Naive thymus-derived CD4-positive, alpha-beta T cell (primary cell): ENCODE measurements at places on chromosomes 7 and 10. TPM values are rescaled to one million over a fixed set of nuclear protein-coding genes. Genes with fewer than 3 reads are reported as not detected.

DNA sequence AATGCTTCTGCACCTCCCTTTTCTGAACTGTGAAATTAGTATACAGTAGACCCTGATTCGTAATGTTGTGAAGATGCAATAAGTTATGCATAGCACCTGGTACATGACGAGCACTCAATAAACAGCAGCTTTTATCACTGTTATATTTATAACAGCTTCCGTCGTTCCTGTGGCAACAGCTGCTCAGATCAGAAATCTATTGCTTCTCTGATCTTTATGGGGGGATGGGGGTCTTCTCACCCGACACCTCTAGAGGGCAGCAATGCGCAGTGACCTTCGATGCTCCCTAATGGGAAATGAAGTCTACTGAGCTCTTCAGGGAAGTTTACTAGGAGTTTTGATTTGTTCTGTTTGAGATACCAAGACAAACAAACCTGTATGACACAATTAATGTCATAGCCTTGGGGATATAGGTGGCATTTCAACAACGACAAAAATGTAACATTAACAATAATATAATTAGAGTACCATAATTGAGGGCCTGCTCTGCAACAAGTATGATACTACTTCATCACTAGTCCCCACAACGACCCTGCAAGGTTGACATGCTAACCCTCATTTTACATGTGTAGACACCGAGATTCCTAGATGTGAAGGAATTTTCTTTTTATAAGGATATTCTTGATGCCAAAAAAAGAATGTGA lies 289.6 kb downstream of the SFMBT2 start:
- no peaks in the 10 kb centered on the region for H3K27me3 ChIP-seq
- H3K4me3 ChIP-seq: no peak overlapping the region
- H3K36me3 ChIP-seq: no peaks in the 10 kb centered on the region
- no peak overlapping the region for H3K27ac ChIP-seq
- DNase-seq: peak; percentile 73

The CDK1 gene
- total RNA-seq: 1.1 TPM

The NACAD gene
- 0.15 TPM for total RNA-seq

The CDK6 gene
- 147 and 156 TPM in 2 replicates for total RNA-seq

DNA sequence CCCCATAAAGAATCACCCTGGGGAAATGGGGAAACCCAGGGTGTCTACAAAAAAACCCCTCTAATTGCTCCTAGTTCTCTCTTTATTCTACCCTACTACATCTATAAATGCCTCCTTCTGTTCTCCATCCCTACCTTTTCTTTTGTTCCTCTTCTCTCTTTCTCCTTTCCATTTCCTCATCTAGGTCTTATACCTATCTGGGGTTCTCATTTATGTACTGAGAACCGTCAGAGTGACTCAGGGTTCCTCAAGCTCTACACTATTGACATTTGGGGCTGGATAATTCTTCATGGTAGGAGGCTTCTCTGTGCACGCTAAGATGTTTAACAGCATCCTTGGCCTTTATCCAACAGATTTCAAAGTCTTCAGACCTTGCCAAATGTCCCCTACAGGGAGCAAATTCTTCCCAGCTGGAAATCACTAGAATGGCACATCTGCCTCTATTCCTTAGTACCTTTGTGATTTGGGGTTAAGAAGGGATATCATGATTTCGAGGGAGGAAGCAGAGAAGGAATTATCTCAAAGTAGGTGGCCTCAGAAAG lies 137.4 kb upstream of the PTN start:
- H3K27ac ChIP-seq: no peak overlapping the region
- no peak for DNase-seq
- no peaks in the 10 kb centered on the region for H3K36me3 ChIP-seq
- no peaks in the 10 kb centered on the region for H3K27me3 ChIP-seq

The AKR1D1 gene
- total RNA-seq: not detected

DNA sequence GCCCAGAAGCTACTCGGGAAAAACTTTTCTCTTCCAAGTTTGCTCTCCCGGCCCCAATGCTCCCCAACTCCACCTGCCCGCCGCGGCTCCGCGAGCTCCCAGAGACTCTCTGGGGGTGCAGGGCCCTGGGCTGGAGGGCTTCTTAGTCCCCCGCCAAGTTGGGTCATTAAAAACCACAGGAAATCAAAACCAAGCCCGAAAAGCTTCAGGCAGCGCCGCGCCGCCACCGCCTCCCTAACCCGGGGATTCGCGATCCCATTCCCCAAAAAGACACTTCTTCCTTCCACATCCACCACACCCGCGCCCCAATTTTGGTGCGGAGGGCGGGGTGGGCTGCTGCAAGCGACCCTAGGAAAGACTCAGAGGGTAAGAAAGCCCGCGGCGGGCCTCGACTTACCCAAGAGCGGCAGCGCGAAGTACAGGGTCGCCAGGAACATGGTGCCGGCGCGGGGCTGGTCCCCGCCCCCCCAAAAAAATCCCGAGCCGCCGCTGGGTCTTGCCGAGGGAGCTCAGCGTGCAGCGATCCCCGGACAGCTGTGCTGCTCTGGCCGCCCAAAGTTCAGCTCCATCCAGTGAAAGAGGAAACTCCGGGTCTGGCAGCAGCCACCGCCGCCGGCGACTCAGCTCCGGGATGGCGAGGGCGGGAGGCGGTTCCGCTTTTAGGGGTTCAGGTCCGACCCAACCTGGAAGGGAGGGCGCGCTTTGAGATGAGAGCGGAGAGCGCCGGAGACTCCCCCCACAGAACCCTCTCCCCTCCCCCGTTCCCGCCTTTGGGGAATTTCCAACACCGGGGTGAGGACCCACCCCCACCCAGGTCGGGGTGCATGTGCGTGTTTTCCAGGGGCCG lies 1.2 kb downstream of the GFRA1 start:
- DNase-seq: no peak
- H3K4me1 ChIP-seq: no peaks in the 10 kb centered on the region

GRCh38 chr7:107725138-107725740 lies 18.7 kb upstream of the CBLL1 start:
- no peaks in the 10 kb centered on the region for H3K4me1 ChIP-seq
- H3K36me3 ChIP-seq: no peaks in the 10 kb centered on the region
- H3K27ac ChIP-seq: no peak overlapping the region
- H3K4me3 ChIP-seq: no peak overlapping the region

DNA sequence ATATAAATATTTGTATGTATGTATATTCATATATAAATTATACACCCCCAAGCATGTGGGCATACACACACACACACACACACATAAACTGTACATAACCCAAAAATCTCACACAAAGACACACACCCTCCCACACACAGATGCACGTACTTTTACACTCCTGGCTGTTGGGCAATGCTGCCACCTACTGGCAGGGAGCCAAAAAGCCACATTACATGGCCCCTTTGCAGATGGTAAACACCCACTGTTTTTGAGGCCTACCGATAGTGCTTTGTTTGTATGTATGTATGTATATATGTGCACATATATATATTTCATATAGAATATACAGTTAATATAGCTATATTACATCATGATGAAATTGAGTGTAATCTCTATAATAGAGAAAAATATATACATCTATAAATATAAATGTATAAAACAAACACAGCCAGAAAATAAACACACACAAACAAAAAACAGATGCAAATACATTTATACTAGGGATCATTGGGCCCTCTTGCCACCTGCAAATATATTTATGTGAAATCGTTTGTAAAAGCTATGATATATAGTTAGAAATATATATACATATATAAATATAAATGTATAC lies 120.1 kb upstream of the ACBD5 start:
- DNase-seq: peak; percentile 84
- no peak overlapping the region for H3K4me3 ChIP-seq
- H3K4me1 ChIP-seq: no peaks in the 10 kb centered on the region
- H3K36me3 ChIP-seq: no peaks in the 10 kb centered on the region
- no peaks in the 10 kb centered on the region for H3K27me3 ChIP-seq
- no peak overlapping the region for H3K27ac ChIP-seq

- no peaks in the 10 kb centered on the region for H3K36me3 ChIP-seq
- H3K4me3 ChIP-seq: no peak overlapping the region
- no peak overlapping the region for H3K27ac ChIP-seq
- H3K27me3 ChIP-seq: no peaks in the 10 kb centered on the region
- H3K4me1 ChIP-seq: no peaks in the 10 kb centered on the region
Observed at GRCh38 chr7:127878791-127879190, 152.4 kb downstream of the LRRC4 start.

DNA sequence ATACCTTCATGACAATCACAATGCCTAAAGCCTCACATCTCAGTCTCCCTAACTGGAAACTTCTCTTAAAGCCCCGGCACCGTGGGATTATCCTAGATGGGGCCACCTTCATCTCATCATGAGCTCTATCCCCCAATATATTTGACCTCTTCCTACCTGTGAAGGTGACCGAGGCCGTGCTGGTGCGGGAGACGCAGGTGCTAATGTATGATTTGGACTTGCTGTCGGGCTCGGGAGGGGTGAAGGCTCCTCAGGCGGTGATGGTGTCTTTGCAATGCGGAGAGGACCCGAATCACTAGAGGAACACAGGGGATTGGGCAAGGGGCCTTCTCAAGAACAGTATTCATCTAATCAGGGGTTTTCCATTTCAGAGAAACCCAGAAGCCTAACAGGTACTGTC lies 168.4 kb downstream of the AMPH start:
- no peaks in the 10 kb centered on the region for H3K4me1 ChIP-seq
- no peak overlapping the region for H3K27ac ChIP-seq

- no peak overlapping the region for H3K4me3 ChIP-seq
- no peaks in the 10 kb centered on the region for H3K4me1 ChIP-seq
- H3K36me3 ChIP-seq: no peaks in the 10 kb centered on the region
- H3K27me3 ChIP-seq: no peaks in the 10 kb centered on the region
- no peak overlapping the region for H3K27ac ChIP-seq
Observed at GRCh38 chr10:83982812-83983211, 156.5 kb upstream of the GHITM start.

DNA sequence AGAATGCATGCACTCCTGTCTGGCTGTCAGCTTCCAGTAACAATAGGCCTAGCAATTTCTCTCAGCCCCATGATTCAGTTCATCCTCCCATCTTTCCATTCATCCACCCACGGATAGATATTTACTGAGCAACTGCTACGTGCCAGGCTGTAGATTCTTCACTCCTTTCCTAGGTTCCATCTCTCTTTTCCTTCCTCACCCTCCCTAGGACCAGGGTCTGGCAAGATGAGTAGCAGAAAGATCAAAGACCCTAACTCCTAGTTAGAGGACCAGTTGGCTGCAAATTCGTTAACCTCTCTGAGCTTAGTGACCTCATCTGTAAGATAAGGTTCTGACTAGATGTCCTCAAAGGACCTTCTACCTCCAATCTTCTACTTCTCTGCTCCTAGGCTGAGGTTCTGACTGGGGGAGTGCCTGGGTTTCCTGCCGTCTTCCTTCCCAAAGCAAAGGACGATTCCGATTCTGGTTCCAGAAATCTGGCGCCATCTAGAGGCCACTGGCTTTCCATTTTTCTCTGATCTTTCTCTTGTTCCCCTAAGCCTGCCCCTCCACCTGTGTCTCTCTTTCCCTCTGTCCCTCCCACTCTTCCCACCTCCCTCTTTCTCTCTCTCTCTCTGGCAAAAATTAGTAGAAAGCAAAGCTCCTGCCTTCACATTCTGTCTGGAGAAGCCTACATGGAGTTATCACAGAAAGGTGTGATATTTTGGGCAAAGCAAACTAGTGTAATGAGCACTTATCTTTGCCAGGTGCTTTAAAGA lies 26.2 kb downstream of the TBATA start:
- no peak overlapping the region for H3K4me3 ChIP-seq
- no peaks in the 10 kb centered on the region for H3K27me3 ChIP-seq
- H3K4me1 ChIP-seq: no peaks in the 10 kb centered on the region
- H3K36me3 ChIP-seq: no peaks in the 10 kb centered on the region
- peak; percentile 31 for DNase-seq

The IRF5 gene
- total RNA-seq: 1.7 TPM

The LRRC18 gene
- total RNA-seq: not detected

DNA sequence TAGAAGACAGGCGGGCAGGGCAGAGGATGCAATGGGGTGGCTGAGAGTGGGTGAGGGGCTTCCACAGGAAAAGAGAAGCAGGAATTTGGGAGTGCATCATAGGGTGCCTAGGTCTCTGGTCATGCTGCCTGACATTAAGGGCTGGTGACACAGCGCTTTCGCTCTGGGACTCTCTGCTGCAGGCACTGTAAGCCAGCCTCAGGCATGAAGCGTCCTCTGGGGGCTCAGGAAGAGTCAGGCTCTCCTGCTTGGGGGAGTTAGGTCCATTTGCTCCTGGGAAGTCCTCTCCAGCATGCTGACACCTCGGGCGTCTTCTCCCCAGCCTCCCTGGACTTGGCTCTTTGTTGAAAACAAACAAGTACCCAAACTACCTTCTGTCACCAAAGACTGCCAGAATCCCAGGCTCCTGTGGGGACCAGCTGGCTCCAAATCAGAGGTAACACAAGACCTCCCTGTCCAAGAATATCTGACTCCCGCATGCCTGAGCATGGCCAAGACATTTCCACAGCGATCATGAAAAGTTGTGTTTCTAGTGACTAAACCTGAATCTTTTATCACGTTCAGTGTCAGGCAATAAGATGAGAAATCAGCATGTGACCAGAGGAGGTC lies 55.4 kb downstream of the GPR26 start:
- no peaks in the 10 kb centered on the region for H3K4me1 ChIP-seq
- H3K36me3 ChIP-seq: no peaks in the 10 kb centered on the region
- DNase-seq: no peak
- no peak overlapping the region for H3K27ac ChIP-seq
- H3K27me3 ChIP-seq: no peaks in the 10 kb centered on the region

The MSRB2 gene
- 9.0 TPM for total RNA-seq

The SLC13A4 gene
- total RNA-seq: not detected

GRCh38 chr10:62018131-62018911 lies 116.8 kb downstream of the ARID5B start:
- H3K4me1 ChIP-seq: no peaks in the 10 kb centered on the region
- no peaks in the 10 kb centered on the region for H3K36me3 ChIP-seq
- H3K27ac ChIP-seq: no peak overlapping the region
- H3K27me3 ChIP-seq: no peaks in the 10 kb centered on the region
- H3K4me3 ChIP-seq: no peak overlapping the region

The SOSTDC1 gene
- total RNA-seq: not detected

The CPED1 gene
- total RNA-seq: 0.40 TPM

- H3K4me3 ChIP-seq: no peak overlapping the region
- H3K27ac ChIP-seq: no peak overlapping the region
- DNase-seq: no peak
- no peaks in the 10 kb centered on the region for H3K4me1 ChIP-seq
- H3K27me3 ChIP-seq: no peaks in the 10 kb centered on the region
- no peaks in the 10 kb centered on the region for H3K36me3 ChIP-seq
Observed at GRCh38 chr7:152969335-152969734, 209.8 kb downstream of the ACTR3B start.

The OLAH gene
- total RNA-seq: not detected

The PNLIPRP2 gene
- total RNA-seq: not detected

- DNase-seq: no peak
- H3K27me3 ChIP-seq: no peaks in the 10 kb centered on the region
- no peak overlapping the region for H3K27ac ChIP-seq
- H3K36me3 ChIP-seq: no peaks in the 10 kb centered on the region
- no peaks in the 10 kb centered on the region for H3K4me1 ChIP-seq
- no peak overlapping the region for H3K4me3 ChIP-seq
Observed at GRCh38 chr10:115903207-115903606, 369.8 kb downstream of the GFRA1 start.

GRCh38 chr7:2983586-2983985 lies 60.1 kb downstream of the CARD11 start:
- H3K4me1 ChIP-seq: peaks cover 55% of the 10 kb centered on the region
- no peaks in the 10 kb centered on the region for H3K27me3 ChIP-seq
- no peak overlapping the region for H3K4me3 ChIP-seq
